ENCODE measurements at places on chromosomes 3 and 15.

GRCh38 chr3:52177701-52178042, 20.3 kb upstream of the ALAS1 start:
- DNase-seq, result no peak

- no peak for DNase-seq
Measured at GRCh38 chr3:46503200-46503874, 5.6 kb downstream of the RTP3 start.

DNA sequence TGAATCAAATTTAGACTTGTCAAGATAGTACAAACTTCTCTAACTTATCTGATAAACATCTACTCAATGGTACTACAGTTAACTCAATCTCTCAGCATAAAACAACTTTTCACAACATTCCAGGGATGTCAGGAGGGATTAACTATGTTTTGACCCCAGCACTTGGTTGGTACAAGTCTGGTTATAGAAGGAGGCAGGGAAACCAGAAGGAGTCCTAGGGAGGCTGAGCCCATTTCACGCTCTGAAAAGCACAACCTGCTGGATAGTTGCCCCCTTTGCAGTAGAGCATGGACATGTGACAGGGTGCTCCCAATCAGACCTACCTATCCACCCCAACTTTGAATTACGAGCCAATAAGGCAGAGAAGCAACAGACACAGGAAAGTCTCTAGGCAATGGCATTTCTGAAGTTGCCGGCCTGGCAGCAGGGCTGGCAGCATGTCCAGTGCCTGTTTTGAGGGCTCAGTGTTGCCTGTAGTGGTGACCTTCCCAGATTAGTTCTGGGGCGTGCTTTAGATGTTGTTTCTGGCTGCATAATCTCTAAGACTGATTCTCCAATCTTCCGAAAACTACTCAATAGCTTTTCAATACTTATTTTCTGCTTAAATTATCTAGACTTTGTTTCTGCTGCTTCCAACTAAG, 8.2 kb downstream of the ANKUB1 start:
- no peak for DNase-seq

DNA sequence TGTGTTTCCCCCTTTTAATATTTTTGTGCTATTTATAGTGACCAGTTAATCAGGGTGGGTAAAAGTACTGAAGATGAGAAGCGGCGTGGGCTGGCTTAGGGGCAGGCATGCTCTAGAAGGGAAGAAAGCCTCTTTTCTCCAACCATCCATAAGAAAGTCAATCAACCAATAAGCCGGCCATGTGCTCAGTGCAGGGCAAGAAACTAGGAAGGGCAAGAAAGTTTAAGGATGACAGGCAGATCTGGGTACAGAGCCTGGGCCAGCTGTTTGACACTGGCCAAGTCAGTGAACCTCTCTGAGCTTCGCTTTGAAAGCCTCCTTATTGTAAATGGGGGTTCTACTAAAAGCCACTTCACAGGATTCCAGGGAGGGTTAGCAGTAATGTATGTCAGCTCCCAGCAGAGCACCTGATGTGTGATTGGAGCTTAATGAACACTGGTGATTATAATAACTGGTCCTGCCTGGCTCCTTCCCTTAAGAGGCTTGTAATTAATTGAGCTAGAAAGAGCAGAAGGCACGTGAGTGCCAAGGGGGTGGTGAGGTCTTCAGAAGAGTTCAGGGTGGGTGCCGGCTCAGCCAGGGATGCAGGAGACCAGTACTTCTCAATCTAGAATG, 5.7 kb upstream of the CHRNA3 start:
- DNase-seq, result no peak

GRCh38 chr3:72953325-72953956, 43.2 kb upstream of the PPP4R2 start:
- no peak for DNase-seq
